Right kidney (tissue), 9 donors: ENCODE measurements at places on chromosomes 12 and 14.

DNA sequence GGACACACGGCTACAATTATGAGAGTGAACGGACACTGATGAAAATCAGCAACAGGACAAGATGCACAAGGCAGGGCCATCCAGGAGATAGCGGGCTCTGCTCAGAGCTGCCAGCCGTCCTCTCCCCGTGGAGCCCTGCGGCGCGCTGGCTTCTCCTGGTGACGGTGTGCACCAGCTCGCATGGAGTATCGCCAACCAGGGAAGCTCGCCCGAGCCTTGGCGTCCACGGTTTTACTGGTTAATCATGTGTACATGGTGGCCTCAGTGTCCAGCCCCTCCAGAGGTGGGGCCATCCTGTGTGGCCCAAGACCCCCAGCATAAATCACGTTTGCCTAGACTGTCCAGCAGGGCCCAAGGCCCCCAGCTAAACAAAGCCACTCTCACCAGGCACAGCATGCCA lies 31.2 kb upstream of the DYNC1H1 start:
- DNase-seq = no peak

- DNase-seq = no peak
Measured at GRCh38 chr12:125451408-125451807, 386.2 kb downstream of the AACS start.

DNA sequence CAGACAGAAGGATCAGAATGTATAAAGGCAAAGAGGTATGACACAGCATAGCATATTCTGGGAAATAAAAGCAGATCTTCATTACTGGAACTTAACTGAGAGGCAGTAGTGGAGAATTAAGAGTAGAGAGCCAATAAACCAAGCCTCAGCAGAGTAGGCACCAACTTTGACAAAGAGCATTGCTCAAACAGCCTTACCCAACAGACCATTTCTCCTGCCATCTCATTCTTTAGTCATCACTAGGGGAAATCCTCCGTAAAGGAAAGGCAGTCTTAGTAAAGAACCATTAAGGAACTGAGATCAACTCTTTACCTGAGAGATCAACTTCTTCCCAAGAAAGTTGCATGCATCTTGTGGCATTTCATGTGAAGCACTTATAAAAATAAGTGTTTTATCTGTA lies 36.6 kb downstream of the SENP1 start:
- DNase-seq = no peak

DNA sequence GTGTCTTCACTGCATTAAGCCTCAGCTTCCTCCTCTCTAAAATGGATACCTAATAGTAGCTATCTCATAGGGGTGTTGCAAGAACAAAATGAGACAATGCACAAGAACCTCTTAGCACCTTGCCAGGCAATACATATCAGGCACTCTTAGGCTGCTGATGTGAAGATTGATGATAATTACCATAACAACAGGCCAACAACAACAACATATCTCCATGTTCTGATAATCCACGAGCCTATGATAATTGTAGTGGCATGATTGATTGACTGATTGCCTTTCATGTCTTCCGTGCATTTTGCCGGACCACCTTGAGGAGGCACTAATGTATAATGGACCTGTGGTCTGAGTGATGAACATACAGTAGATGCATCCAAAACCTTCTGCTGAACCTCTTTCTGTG lies 50.7 kb upstream of the WSCD2 start:
- no peak for DNase-seq

DNA sequence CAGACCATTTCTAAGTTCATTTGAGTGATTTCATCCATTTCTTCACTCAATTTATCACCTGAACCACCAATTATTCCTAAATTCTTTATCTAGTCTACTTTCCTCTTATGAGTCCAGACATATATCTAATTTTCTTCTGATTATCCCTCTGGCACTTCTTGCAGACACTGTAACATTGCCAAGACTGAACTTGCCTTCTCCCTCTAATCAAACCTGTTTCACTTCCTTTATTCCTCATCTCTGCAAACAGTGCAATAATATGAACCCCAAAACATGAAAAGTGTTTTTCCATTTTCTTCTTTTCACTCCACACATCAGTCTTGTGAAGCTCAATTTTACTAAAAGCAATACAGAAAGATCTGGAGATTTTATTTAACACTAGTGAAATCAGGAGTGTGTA lies 37.8 kb upstream of the PTPRQ start:
- DNase-seq = no peak

DNA sequence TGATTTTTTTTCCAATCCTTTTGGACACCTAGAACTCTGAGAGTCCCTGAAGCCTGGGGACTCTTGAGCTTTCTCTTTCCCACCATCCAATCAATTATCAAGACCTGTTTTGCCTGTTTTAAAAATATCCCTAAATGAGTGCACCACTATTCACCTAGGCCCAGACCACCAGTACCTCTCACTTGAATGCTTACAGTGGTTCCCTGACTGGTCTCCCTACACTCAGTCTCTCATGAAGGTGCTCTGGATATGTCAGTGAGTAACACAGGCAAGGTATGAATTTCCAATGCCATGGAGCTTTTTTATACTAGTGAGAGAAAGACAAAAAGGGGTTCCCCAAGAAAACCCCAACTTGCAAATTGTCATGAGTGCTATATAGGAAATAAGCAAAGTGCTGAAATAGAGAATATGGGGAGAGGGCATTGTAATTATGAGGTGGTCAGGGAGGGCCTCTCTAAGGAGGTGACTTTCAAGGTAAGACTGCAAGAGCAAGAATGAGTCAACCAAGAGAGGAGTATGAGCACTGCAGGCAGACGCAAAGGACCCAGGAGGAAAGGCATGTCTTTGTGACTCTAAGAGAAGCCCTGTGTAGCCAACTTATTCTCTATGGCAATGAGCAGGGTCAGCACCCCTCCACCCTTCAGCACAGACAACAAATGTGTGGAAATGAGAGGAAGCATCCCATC lies 85.3 kb upstream of the MBIP start:
- no peak for DNase-seq

DNA sequence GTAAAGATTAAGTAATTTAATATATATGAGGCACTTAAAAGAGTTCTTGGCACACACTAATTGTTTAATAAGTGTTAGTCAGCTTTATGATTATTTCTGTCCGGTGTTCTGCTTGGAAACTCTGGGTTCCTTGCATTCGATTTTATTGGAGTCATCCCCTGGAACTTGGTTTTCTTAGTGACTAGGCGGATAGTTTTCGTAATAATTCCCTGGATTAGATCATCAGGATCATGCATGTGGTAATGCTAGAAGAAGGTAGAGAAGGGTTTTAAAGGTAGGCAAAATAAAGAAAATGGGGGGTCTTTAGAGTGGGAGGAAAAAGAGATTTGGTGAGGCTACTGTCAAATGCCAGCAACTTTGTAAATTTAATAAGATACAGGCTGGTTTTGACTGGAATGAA lies 88.4 kb downstream of the MYF5 start:
- no peak for DNase-seq

DNA sequence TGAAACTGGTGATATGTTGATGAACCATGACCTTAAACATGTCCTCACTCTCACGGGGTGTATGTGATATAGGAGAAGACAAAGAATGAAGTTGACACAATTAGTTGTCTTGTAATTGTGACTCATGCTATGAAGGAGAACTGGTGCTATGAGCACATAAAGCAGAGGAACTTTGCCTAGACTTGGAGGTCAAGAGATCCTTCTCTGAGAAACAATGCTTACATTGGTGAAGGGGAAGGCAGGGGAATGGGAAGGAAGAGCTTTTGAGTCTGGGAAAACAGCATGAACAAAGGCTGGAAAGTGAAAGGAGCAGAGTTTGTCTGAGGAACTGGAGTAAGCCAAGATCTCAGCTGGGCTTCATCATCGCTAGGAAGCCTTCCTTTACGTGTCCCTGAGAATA lies 83.2 kb downstream of the MYRFL start:
- no peak for DNase-seq

DNA sequence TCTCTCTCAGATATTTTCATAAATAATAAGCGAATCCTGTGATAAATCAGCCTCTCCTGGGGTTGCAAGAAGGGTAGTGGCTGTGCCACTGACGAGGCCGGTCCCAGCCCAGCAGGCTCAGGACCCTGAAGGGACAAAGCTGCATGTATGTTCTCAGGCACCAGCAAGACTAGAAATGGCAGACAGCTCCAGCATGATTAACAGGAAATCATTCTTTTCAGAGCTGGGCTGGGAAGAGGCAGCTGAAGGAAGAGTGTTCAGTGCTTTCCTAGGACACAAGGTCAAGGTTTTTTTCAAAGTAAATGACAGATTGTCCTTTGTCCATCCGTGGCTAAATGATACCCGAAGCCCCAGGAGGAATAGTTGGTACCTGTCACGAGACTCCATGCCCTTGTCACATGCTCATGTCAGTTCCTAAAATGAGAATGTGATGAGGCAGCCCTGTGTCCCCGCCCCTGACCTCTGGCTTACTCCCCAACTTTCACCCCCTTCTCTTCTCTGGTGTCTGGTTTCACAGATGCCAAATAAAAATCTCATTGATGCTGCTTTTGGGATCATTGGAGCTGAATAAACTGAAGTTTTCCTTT lies 65.1 kb downstream of the PPP1R36 start:
- no peak for DNase-seq

- no peak for DNase-seq
Measured at GRCh38 chr12:66941150-66941549, 262.3 kb upstream of the GRIP1 start.

- peak; percentile 9 for DNase-seq
Measured at GRCh38 chr12:116861320-116861719, 19.9 kb downstream of the HRK start.

- no peak for DNase-seq
Measured at GRCh38 chr12:14326699-14327098, 38.8 kb upstream of the ATF7IP start.

DNA sequence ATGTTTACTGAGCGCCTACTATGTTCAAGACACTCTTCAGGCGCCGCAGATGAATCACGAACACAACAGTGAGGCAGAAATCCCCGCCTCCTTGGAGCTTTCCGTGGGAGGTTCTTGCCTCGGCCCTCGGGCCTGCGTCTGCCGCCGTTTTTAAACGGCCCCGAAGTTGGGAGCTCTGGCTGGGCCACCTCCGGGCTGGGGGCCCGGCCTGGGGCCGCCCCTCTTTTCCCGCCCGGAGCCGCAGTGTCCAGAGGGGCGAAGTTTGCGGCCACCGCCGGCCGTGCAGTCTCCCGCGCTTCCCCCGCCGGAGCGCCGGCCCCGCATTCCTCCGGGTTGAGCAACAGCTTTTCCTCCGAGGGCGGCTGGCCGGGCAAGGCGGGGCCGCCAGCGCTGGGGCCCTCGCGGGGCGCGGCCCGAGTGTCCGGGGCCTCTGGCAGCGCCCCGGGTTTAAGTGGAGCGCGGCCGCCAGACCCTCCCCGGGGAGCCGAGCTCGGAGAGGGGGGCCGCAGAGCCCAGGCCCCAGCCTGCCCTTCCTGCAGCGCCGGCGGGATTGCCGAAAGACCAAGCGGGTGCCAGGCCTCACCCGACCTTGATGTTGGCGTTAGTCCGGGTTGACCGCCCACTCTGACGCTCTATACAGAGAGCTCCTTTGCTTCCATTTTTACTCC lies 18.7 kb upstream of the CTDSP2 start:
- DNase-seq = peak; percentile 92

- no peak for DNase-seq
Measured at GRCh38 chr14:41034969-41035368, 571.7 kb upstream of the LRFN5 start.

DNA sequence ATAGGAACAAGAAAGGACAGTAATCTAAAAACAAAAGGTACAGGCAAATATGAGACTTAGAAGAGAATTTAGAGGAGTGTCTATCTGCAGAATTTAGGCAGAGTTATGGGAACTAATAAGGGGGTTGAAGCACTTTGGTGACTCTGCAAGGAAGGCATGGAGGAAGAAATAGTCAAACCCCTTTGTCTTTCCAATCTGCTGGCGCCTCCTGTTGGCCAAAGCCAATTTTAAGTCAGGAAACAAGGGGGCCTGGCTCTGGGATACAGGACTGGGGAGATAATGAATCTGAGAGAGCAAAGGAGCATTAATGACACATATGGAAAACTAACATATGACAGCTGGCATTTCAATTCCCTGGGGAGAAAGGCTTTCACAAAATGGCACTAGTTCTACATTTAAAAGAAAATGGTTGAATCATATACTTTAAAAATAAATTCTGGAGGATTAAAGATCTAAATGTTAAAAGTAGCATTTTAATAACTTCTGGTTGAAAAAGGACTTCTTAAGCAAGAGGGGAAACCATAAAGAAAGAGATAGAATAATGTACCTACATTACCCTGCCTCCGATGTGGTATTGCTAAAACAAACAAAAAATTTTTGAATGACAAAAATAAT lies 48.5 kb upstream of the CSRP2 start:
- no peak for DNase-seq

- DNase-seq = no peak
Measured at GRCh38 chr14:44895716-44896115, 66.0 kb downstream of the KLHL28 start.

DNA sequence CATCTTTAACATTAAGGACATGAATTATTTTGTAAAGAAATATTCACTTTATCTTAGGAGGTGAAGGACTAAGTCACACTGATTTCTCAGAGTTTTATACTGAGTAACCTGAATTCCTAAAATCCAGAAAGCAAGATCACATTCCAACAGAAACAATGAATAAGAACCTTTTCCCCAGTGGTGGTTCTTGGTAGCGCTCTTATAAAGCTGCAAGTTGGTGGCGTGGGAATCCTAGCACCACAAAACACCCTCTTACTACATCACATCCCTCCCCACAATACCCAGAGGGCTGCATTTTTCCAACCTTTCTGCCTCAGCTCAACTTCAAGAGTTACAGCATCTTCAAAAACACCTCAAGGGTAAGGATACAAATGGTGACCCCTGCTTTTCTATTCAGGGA lies 44.0 kb upstream of the SMUG1 start:
- DNase-seq = no peak

DNA sequence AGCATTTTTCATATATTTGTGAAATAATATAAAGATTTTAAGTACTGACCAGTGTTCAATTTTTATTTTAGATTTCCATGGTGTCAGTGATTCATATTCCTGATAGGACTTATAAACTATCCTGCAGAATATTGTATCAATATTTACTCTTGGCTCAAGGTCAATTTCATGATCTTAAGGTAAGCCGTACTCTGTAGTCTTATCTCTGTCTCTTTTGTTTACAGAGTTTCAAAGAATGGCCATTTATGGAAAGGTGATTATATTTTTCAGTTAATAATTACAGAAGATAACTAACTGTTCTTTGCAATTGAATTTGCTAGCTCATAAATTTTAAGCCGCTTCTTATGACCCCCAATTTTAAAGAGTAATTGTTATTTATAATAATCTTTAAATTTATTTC lies 27.9 kb downstream of the CGRRF1 start:
- no peak for DNase-seq

- DNase-seq = no peak
Measured at GRCh38 chr14:36952689-36953088, 219.7 kb downstream of the SLC25A21 start.

GRCh38 chr12:6452245-6452943 lies 552 bp downstream of the TAPBPL start:
- DNase-seq = peak; percentile 74

GRCh38 chr12:108643941-108644810 lies 10.5 kb upstream of the SELPLG start:
- DNase-seq = no peak
